ENCODE measurements at places on chromosomes 2 and 18. TPM values are rescaled to one million over a fixed set of nuclear protein-coding genes. Genes with fewer than 3 reads are reported as not detected.

The CNDP1 gene
- total RNA-seq, result 0.75 TPM

The POTEJ gene
- not detected for total RNA-seq

The PREPL gene
- 47.2 TPM for total RNA-seq

- no peak for DNase-seq
Measured at GRCh38 chr2:133787207-133787606, 218.9 kb upstream of the NCKAP5 start.

DNA sequence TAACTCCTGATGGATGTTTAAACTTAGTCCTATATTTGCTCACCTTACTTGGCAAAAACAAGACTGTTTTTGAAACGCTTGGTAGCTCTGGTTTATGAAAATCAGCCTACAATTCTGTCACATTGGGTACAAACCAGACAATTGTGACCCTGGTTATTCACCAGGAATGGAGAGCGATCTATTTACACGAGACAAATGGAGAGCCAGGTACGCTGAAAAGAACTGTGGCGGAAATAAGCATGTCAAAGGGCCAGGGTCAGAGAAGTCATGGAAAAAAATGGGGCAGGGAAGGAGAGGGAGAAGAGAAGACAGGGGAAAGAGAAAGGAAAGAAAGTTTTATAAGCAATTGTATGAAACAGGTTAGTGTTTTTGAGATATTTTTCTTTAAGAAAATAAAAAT, 119.5 kb upstream of the ZFP36L2 start:
- DNase-seq, result no peak

DNA sequence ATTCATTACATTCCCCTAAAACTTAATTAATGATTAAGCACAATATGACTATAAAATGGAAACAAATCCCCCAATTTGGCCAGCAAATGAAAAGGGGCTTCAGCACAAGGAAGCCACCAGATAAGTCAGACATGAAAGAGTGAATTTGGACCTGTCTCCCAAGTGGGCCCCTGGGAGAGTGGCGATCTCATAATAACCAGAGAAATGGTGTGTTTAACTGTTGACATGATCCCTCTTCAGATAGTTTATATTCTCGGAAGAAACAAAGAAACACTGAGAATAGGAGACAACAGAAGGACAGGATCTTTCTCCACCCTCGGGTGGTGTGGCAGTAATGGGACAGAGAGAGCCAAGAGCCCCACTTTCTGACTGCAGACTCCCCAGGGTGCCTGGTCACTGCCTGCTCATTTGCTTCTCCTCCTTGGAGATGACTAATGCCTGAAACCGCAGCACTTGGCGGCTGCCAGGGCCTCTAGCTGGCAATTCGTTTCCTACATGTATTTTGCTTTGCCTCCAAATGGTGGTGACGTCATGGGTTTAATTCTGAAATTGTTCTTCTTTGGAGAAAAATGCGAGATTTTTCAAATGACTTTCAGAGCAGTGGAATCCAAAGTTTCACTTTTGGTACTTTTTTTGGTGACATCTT, 46.4 kb upstream of the SPP2 start:
- DNase-seq, result no peak
